ENCODE measurements at places on chromosomes 3 and 15.

- DNase-seq = no peak
Measured at GRCh38 chr3:117298273-117298672, 588.7 kb downstream of the TUSC7 start.

DNA sequence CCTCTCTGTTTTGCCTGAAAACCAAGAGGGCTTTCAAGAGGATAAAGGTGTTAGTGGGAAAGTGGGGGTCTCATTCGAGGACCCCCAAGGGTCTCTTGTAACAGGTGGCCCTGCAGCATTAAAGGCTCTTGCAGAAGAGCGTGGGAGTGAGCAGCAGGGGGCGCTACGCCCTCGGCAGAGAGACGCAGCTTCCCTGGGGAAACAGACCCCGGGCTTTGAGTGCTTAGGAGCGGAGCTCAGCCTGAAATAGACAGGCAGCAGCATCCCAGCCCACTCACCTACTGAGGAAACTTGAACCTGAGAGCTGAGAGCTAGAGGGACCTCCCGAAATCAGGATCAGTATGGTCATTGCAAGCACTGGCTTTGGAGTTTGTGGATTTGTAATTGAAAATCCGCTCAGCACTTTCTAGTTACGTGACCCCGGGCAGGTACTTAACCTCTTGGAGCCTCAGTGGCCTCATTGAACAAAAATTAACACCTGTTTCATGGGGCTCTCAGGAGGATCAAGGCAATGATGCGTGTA is 25.7 kb downstream of the RPLP1 start:
- peak; percentile 18 for DNase-seq

- no peak for DNase-seq
Measured at GRCh38 chr3:167930453-167930852, 165.3 kb downstream of the GOLIM4 start.

DNA sequence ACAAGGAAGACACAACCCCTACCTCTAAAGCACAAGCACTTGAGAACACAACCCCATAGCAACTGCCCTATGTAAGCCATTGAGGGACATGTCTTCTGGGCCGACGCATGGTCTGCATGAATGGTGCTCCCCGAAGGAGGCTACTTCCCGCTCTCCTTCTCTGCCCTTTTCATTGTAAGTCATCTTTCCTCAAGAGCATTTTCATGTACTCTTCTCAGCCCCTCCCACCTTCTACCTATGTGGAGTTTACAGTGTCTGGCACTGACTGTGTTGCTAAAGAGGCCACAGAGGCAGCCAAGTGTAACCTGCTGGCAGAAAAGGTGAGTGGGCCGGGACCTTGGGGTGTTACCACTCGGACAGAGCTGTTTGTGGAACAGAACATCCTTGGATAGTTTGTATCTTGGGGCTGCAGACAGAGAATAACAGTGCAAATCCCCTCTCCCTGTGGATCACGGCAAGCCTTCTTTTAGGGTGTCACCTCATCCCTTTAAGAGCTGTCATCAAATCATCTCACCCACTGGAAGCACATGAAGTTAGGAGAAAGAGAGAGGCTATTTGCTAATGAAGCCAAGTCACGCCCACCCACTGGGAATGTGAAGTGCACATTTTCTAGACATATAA is 5.6 kb downstream of the AHSG start:
- no peak for DNase-seq

GRCh38 chr3:116318370-116318769 is 126.9 kb downstream of the LSAMP start:
- DNase-seq = no peak

GRCh38 chr15:71245588-71245987 is 130.3 kb downstream of the THSD4 start:
- DNase-seq = no peak

Data from substantia nigra (tissue), 51 donors.